ENCODE measurements at places on chromosomes 7 and 10.

DNA sequence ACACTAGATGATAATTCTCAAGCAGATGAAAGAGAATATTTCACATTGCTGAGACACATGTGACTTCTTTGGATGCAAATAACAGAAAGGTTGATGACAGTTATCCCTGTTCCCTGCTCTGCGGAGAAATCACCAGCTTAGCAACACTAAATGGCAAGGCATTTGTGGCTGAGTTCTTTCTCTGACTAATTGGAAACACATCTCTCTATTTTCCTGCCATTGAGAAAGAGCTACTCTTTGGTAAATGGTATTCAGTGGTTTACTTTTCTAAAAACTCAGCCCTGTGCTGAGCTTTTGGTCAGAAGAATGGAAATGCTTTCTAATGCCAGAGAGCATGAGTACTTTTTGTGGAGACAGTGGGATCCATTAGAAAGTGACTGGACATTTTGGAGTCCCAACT lies 771.4 kb downstream of the LRMDA start:
- DNase-seq = no peak

DNA sequence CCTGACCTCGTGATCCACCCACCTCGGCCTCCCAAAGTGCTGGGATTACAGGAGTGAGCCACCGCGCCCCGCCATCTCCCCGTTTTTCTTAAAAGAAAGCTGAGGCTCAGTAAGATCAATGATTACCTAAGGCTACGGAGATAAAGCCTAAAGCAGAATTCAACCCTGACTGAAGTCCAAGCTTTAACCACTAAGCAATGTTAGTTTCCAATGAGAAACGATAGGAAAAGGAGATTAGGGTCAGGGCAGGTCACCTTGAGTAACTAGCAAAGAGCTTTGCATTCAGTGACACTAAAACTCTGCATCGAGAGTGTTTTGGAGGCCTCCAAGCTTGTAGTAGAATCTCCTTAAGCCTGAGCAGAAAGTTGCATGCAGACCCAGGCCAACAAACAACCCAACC lies 17.6 kb upstream of the PRXL2A start:
- DNase-seq = no peak

DNA sequence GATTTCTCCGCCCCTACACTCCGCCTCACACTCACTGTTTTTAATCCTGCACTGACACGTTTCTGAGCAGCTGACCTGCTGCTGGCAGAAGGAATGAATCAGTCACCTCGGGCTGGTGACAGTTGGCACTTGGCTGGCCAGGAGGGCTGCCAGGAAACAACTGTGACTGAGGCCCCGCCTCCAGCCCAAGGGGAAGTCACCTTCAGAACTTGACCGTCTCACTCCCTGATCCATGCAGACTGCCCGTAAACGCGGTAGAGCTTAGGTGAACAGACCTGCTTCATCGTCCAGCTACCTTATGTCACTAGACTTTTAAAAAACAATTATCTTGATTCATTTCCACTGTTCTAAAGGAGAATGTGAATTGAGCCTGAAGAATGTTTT lies 107.5 kb downstream of the DOCK1 start:
- DNase-seq = peak; percentile 21

DNA sequence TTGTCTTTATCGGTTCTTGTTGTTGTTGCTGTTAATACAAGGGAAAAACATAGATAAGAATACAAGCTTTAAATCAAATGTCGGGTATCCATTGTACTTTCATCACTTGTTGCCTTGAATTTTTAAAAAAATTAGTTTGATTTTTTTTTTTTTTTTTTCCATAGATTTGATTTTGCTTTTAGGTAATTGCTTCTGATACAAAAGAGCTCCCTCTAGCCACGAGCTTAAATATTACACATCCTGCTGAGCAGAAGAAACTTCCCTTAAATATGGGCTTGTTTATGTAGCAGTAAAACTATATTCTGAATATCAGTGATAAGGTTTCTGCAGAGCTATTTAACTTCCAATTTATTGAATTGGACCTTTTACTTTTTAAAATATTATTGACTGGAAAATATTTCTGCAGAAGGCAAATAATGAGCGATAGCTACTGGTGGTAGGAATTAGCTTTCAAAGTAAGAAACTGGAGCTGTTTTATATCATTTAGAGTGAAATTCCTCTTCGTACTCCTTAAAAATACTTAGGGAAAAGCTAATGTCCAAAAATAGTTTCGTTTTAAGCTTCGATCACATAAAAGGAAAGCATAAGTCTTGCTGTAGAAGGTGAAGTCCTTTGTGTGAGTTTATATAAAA lies 216.9 kb downstream of the POLR1F start:
- no peak for DNase-seq

- DNase-seq = no peak
Measured at GRCh38 chr10:71496927-71497762, 100.4 kb downstream of the CDH23 start.

DNA sequence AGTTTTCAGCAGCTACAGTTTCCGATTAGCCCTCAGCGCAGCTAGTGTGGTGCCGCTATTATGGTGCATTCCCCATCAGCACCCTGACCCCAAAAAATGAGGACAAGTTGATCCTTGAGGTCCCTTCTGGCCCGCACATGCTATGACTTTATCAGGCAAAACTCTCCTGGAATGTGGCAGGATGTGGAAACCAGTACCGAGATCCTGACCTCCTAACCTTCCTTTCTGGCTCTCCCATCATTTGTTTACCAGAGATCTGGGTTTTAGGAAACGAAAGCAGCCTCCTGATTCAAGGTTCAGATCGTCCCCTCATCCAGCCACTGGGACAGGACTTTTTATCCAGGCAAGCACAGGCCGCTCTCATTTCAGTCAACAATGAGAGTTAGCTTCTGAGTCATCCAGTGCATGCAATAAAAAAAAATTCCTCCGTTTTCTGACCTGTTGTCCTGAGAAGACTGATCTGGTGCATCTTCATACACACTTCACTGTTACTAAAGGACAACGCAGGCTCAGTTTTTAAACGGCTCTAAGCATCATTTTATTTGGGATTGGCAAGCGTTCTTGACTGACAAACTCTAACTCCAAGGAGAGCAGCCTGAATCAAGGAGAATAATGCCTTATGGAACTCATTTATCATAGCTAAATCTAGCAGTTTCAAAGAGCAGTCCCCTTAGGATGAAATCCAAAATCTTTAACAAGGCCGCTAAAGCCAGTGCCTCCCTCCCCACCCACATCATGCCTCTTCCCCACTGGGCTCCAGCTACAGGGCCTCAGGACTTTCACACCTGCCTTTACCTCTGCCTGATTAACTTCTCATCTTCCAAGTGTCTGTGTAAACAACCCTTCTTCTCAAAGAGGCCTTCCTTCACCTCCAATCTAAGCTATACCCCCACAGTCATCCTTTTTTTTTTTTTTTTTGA lies 17.1 kb downstream of the PDLIM1 start:
- no peak for DNase-seq

DNA sequence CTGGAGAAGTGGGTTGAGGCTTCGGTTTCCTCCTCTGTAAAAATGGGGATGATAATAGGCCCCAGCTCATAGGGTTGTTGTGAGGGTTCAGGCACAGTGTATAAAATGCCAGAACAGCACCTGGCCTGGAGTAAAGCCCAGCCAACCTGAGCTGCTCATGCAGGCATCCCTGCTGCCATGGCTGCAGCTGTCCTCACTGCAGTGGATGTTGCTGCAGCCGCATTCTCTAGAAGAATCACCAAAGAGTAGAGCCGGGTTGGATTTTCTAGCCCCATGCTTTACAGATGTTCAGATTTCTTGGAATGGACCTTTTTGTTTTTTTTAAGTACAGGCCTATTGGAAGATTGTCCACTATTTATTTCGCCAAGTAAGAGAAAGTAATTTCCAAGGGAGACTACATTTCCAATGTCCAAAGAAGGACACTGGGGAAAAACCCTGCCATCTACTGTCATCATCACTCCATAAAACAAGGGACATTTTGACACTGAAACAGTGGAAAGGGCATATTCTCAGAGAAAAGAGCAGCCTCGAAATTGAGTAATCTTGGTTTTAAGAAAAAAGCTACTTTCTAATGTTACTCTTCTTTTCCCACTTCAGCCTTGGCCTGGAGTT lies 147.5 kb upstream of the TCF7L2 start:
- no peak for DNase-seq

All from thoracic aorta (tissue), 2 donors.